NCI-H524 (cell line): ENCODE measurements at places on chromosomes 1 and 21.

DNA sequence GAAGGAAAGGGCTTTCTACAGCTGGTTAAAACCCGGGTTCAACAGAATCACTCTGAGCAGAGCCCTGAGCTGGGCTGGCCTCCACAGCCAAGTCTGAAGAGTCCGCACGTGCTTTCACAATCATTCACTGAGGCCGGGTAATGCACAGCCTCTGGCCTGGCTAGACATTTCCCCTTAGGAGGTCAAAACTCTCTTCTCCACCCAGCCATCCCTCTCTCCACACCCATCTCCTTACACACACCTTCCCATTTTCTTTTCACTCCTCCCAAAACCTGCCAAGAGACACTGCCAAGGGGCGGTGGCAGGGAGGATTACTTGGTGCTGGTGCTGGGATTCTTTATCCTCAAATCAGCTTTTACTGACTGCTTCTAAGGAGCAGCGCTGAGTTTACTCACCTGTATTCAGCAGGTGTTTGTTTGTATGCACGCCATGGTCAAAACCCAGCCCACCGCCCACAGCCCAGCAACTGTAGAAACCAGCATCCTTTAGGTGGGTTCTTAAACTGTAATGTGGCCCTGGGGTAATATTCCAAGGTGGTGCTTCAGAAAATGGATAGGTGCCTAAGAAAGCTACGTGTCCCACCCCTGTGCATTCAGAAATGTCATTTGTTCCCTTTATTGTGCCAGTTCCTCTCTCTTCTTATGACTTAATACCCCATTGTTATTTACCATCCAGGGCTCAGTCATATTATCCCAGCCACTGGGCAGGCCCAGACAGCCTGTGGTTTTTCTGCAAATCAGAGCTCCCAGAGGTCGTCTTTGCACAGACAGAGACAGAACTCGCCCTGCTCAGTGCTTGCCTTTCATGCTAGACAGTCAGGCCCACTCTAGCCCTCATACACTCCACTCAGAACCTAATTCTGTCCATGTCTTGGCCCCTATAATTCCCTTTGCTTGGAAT lies 80.2 kb downstream of the ADSS2 start:
- DNase-seq, result no peak

DNA sequence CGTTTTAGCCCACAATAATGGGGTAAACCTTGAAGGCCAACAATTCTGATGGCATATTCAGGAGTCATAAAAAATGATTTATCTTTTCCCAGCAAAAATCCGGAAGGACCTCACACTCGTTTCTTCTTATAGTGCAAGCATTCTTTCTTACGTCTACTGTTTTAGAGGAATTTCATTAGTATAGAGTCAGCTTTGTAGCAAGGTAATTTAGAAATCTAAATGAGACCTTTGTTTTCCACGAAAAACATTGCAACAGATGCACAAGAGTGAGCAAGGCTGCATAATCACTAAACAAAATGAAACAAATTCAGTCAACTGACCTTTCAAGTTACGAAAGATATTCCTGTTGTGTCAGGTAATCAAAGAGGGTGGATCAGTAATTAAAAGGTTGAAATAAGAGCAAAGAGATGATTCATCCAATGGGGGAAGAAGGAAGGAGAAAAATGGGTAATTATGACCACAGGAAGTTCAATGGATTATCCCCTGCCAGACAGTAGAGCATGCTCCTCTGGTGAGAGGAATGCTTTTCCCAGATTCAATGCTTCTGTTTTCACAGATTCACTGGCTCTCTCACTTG lies 560 bp upstream of the CSDE1 start:
- no peak for DNase-seq

DNA sequence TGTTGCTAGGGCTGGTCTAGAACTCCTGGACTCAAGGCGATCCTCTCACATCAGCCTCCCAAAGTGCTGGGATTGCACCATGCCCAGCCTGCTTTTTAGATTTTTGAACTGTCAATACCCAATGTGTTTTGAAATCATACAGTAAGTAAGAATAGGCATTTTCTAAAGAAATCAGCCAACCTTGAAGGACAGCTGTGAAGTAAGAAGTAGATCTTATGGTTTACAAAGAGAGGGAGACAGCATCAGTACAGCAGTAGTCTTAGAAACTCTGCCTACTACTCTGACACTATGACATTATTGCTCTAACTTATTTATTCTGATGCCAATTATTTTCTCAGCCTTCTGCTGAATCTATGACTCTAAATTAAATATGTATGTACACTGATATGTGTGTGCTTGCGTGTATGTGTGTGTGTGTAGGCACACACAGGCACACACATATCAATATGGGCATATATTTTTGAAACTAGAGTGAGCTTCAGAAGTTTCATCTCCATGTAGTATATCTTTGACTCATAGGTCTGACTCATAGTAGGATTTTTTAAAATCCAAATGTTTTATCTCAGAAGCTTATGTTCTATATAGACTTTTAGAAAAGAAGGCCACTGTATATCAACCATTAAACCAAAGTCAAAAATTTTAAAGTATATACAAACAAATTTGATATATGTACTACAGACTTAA lies 140.4 kb downstream of the COL24A1 start:
- no peak for DNase-seq

DNA sequence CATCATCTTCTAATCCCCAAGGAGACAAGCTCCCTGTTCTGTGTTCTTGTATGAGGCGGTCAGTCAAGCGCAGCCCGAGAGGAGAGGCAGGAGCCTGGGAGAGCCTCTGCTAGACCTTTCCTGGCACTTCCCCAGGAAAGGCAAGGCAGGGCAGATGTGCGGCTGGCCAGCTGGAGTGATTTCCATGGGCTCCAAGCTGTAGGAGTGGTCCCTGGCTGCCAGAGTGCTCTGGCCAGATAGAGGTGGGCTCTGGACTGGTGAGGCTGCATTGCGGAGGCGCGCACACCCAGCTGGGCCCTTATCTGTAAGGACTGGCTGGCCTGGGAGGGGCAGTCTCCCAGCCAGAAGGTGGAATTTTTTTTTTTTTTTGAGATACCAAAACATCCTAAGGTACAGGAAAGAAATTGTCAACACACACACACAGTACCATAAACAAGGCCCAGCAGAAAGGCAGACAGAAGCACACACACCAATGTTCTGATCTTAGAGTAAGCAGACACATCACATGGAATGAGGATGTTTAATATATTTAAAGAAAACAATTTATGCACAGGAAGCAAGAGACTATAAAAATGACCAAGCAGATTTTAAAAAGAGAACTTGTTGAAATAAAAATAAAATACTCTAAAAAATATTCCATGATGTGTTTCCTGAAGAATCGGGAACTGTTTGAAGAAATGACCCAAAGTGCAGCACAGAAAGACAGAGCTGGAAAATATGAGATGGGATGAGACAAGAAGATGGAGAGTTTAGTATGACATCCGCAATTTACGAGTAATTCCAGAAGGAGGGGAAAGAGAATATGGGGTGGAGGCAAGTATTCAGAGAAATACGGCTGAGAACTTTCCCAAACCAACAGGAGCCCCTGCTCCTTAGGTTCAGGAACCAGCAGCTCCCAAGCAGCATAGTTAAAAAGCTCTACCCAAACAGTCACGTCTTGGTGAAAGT lies 13.4 kb downstream of the IBA57 start:
- DNase-seq, result no peak

DNA sequence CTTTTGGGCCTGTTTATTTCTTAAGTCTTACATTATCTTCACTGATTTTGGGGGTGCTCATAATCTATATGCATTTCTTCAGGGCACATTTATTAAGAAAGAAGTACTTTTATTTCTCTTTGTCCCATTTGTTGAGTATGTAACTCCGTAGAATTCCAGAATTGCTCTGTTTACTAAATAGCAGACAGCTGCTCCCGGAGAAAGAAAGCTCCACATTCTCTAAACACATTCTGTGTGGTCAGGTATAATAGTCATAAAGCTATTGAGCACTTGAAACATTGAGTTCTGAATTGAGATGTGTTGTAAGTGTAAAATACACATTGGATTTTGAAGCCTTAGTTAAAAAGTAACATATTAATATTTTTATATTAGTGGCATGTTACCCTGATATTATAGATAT lies 206.5 kb downstream of the SPATA17 start:
- DNase-seq, result no peak

DNA sequence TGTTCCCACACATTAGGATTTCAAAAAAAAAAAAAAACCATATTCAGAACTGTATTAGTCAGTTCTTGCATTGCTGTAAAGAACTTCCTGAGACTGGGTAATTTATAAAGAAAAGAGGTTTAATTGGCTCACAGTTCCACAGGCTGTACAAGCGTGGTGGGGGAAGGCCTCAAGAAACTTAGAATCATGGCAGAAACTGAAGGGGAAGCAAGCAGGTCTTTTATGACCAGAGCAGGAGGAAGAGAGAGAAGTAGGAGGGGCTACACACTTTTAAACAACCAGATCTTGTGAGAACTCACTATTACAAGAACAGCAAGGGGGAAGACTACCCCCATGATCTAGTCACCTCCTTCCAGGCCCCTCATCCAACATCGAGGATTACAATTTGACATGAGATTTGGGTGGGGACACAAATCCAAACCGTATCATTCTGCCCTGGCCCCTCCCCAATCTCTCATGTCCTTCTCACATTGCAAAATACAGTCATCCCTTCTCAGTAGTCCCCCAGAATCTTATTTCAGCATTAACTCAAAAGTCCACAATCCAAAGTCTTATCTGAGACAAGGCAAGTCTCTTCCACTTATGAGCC lies 51.8 kb downstream of the POU2F1 start:
- no peak for DNase-seq

- no peak for DNase-seq
Measured at GRCh38 chr1:203380420-203381150, 29.7 kb upstream of the FMOD start.

DNA sequence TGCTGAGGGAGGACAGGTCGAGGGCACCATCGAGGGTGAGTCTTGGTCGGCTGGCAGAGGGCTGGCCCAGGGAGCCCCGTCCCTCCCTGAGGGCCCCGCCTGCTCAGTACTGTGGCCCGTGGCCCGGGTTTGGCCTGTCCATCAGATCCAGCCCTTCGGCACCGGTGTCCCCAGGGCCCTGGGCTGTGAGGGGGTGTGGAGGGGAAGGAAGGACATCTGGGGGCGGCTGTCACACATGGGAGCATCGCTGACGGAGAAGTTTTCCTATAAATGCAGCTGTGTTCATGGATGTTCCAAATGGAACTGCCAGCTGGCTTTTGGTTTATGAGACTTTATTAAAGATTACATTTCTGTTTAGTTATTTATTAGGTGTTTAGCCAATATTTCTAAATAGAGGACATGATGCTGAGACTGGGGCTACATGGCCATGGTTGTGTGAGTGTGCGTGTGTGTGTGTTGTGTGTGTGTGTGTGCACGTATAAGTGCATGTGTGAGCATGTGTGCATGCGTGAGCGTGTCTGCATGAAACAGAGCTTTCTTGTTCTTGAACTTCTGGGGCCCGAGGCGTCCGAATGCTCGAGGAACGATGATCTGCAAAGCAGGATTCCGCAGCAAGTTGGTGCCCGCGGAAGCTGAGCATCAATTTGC lies 54.3 kb downstream of the SLX9 start:
- no peak for DNase-seq

DNA sequence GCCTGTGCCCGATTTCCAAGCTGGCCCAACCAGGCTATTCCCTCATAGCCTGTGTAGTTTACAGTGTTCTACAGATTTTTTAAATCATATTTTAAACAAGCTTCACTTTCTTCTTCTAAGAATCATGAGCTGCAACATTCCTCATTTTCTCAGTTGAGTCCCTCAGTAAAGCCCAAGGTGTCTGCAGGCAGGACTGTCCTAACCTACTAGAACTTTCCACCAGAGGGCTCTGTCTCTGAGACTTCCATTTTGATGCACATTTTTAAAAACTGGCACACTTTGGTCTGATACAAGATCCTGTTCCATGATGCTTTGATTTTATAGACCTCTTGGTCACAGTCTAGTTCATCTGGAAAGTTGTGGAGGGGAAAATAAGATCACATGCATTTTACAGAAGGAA lies 21.6 kb upstream of the SLAMF6 start:
- DNase-seq, result no peak

- DNase-seq, result peak; percentile 50
Measured at GRCh38 chr21:46153247-46154154, 1.9 kb downstream of the FTCD start.

DNA sequence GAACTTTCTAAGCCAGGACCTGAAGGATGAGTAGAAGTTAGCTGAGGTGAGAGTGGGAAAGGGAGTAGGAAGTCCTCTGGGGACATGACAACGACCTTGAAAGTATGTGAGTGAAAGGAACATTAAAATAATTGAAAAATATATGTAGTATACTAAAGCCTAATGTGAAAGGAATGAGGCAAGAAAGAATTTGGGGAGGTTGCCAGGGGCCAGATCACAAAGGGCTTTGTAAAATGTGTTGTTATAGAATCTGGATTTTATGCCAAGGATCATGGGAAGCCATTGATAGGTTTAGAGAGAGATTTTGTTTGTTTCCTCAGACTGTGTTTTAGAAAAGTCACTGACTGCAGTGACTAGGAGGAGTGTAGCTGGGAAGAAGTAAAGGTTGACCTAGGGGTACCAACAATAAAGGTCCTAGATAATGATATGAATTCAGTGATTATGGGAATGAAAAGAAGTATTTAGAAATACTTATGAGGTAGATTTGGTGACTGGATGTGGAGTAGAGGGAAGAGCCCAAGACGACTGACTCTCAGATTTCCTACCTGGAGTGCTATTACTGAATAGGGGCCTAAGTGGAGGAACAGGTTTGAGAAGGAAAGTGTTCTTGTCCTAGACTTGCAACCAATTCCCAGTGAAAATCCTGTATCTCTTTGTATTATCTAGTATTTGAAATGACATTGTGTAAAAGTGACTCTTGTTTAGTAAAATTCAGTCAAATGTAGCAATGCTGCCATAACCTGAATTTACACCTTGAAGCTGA lies 179.8 kb downstream of the PHTF1 start:
- DNase-seq, result no peak
